ENCODE measurements at places on chromosomes 1 and 21. TPM values are rescaled to one million over a fixed set of nuclear protein-coding genes. Genes with fewer than 3 reads are reported as not detected.

The SELENOF gene
- total RNA-seq, result 163 TPM

DNA sequence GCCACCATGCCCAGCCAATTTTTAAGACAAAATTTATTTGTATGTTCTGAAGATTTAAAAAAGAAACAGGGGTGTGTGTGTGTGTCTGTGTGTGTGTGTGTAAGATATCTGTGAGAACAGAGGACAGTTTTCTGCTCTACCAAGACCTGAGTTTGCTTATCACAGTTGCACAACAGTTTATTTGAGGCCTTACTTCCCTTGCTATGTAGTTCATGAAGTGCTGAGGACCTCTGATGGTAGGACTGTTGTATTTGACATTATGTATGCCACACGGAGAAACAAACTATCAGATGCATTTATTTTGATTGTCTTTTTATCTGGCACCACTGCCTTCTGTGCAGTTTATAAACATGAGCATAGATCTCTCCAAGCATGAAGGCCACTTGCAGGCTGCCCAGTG is 355.2 kb downstream of the PBX1 start:
- no peak overlapping the region for H3K27ac ChIP-seq
- DNase-seq, result no peak
- H3K4me3 ChIP-seq, result no peak overlapping the region
- H3K27me3 ChIP-seq, result no peaks in the 10 kb centered on the region
- H3K4me1 ChIP-seq, result no peaks in the 10 kb centered on the region
- H3K36me3 ChIP-seq, result no peaks in the 10 kb centered on the region

DNA sequence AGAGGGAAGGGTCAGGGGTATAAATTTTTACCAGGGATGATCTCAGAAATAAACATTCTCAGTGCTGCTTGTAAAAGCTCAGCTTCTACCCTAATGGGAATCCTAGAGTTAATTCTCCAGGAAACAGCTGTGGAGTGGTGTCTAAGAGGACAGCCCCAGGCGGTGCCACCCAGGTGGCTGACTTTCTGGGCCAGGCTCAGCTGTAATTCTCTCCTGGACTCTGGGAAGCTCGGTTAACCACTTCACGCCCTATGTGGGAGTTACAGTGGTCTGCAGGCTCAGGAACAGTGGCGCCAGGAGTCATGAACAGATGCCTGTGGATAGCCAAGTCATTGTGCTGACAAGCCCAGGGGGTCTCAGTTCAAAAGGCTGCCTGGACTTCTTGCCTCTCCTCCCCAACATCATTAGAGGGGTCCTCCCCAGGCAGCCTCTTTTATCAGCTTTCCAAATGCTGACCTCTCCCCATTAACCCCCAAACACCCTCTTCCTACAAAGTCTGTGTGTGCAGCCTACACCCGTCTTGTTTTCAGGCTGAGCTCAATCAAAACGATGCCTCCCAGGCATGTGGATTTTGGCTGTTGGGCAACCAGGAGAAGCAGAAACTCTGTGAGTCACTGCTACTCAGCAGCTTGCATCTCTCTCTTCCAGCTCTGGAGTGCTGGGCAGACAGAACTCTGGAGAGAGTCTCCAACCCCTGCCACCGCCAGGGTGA is 1.2 kb downstream of the HHIPL2 start:
- H3K27ac ChIP-seq, result no peak overlapping the region
- H3K4me1 ChIP-seq, result no peaks in the 10 kb centered on the region
- no peaks in the 10 kb centered on the region for H3K36me3 ChIP-seq
- DNase-seq, result no peak
- H3K27me3 ChIP-seq, result no peaks in the 10 kb centered on the region

DNA sequence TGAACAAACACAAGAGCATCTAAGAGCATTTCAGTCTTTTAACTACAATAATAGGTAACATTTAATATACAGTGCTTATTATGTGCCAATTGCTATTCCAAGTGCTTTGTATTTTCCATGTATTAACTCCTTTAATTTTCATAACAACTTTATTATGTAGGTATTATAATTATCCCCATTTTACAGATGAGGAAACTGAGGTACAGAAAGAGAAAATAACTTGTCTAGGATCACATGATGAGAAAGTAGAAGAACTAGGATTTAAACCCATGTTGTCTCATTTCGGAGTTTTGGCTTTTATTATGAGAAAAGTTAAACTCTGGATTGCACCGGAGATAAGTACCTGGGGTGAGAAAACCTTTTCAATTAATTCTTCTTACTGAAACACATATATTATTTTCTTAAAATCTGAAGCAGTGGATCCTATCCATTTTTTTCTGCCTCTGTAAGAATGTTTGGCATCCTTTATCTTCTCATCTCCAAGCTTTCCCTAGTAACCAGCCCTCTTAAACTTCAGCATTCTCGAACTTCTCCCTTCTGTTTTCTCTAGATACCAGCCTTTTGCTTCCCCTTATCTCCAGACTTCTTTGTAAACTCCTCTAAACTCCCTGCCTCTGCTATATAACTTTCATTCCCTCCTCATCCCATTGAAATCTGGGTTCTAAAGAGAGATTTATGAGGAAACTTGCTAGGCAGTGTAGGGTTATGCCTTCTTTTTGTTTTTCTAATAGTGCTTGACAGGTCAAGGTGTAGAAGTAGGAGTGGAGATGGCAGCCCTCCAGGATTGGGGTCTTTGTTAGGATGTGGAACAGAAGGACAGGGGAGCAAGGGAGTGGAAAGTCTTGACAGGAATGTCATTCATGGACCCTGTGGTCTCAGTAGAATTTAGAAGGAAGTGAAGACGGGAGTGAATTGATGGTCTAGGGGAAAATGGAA is 28.3 kb downstream of the POU2F1 start:
- no peak overlapping the region for H3K27ac ChIP-seq
- no peak overlapping the region for H3K4me3 ChIP-seq
- DNase-seq, result no peak

DNA sequence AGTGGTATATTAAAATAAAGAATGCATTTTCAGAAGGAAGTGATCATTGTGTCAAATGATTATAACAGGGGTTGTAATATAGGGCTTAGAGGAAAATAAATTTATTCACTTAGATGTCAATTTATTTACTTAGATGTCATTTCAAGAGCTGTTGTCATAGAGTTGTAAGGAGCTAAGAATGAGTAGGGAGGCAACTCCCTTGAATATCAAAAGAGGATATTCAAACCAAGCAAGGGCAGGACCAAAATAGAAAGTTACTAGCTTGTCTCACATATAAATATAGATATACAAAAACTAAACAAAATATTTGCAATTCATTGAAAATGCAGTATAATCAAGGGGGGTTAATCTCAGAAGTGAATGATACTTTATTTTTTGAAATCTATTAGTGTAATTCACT is 16.0 kb upstream of the RASAL2 start:
- H3K36me3 ChIP-seq, result no peaks in the 10 kb centered on the region
- no peak overlapping the region for H3K27ac ChIP-seq
- DNase-seq, result no peak
- no peaks in the 10 kb centered on the region for H3K4me1 ChIP-seq
- no peak overlapping the region for H3K4me3 ChIP-seq

DNA sequence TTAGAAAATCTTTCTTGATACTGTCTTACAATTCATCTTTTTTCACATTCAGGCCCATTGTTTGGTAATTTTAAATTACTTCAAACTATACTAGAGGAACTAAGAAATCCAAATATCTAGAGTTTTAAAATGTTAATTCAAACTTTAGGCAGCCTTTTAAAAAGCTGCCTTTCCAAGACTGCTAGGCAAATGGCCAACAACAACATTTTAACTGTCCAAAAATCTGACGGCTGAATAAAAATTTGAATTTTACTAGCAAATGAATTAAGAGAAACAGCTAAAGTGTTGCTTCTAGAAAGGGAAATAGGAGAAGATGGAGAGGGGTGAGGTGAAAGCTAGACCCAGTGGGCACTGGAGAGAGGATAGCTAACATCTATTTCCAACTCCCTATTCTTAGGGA is 17.2 kb downstream of the DPYD start:
- H3K4me3 ChIP-seq, result no peak overlapping the region
- DNase-seq, result no peak
- no peaks in the 10 kb centered on the region for H3K4me1 ChIP-seq
- no peak overlapping the region for H3K27ac ChIP-seq

The OXCT2 gene
- total RNA-seq, result 2.9 TPM

DNA sequence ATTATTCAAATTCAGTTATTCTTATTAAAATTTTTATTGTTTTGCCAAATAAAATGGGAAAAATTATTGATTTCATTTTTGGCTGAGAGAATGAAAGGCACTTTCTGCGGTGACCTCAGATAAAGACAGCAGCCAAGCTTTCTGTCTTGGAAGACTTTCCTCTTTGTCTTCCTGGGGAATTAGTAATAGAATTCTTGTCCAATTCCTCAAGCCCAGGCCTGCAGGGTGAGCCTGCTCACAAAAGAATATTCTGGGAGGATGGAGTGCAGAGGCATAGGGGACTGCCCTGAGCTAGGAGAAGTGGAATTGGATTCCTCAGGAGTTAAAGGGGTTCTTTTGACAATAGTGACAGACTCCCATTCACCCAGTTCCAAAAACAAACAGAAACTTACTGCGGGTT is 614.5 kb upstream of the ADGRL2 start:
- H3K27me3 ChIP-seq, result no peaks in the 10 kb centered on the region
- no peaks in the 10 kb centered on the region for H3K36me3 ChIP-seq
- no peaks in the 10 kb centered on the region for H3K4me1 ChIP-seq
- no peak overlapping the region for H3K4me3 ChIP-seq
- no peak overlapping the region for H3K27ac ChIP-seq

The ATF6 gene
- 10.0 TPM for total RNA-seq

- no peak overlapping the region for H3K4me3 ChIP-seq
- no peak for DNase-seq
- no peaks in the 10 kb centered on the region for H3K27me3 ChIP-seq
These were observed 26.2 kb upstream of the C1orf105 start for GRCh38 chr1:172394141-172394751.

DNA sequence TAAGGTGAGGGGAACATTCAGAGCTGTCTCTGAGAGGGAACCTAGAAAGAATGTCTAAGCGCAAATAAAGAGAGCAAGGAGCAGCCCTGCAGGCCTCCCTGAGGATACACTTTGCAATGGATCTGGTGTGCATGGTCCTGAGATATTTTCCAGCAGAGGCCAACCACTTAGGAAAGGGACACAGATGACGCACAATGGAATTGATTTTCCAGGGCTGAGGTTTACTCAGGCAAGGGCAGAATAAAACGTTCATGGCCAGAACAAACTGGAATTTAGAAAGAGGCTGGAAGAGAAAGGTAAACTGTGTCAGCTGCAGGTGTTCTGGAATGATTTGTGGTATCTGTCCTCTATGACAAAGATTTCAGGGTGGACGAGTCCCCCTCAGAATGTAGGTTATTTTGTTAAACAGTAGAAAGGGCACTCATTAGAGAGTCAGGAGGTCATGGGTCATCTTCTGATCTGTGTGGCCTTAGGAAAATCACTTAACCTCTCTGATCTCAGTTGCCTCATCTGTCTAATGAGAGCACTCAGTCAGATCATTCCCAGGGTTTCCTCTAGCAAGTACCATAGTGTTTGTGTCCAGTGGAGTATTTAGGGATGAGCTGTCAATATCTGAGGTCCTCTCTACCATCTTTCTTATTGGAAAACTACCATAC is 61.8 kb upstream of the PGBD5 start:
- H3K27ac ChIP-seq, result no peak overlapping the region
- DNase-seq, result no peak
- H3K4me1 ChIP-seq, result no peaks in the 10 kb centered on the region
- no peaks in the 10 kb centered on the region for H3K27me3 ChIP-seq
- no peak overlapping the region for H3K4me3 ChIP-seq

- H3K27me3 ChIP-seq, result peaks cover 2% of the 10 kb centered on the region
- H3K36me3 ChIP-seq, result no peaks in the 10 kb centered on the region
- no peak overlapping the region for H3K27ac ChIP-seq
- no peak overlapping the region for H3K4me3 ChIP-seq
These were observed 25.1 kb upstream of the MYCL start for GRCh38 chr1:39926820-39927219.

The KLF17 gene
- total RNA-seq, result not detected

The PAQR6 gene
- 7.1 TPM for total RNA-seq

DNA sequence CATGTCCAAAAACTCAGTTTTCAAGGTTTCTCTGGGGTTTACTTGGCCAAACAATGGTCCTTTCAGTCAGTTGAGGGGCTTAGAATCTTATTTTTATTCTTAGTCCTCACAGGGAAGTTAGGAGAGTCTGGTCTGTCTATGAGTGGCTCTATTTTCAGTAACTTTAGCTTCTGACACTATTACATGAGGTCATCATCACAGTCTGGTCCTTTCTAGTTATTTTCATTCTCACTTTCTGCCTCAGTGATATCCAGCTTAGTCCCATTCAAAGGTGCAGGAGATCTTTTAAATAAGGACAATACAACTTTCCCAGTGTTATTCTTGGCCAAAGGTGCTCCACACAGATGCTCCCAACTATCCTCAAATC is 30.0 kb upstream of the FGGY start:
- DNase-seq, result no peak
- H3K36me3 ChIP-seq, result no peaks in the 10 kb centered on the region
- no peak overlapping the region for H3K4me3 ChIP-seq
- no peak overlapping the region for H3K27ac ChIP-seq
- H3K27me3 ChIP-seq, result no peaks in the 10 kb centered on the region
- H3K4me1 ChIP-seq, result no peaks in the 10 kb centered on the region

All from H1 (cell line).